CD4-positive, alpha-beta T cell treated with Interleukin-12 subunit alpha and Interleukin-12 subunit beta, for 1 hour (primary cell): ENCODE measurements at places on chromosomes 13 and 19.

GRCh38 chr13:59885076-59885475 lies 278.7 kb downstream of the DIAPH3 start:
- no peak for DNase-seq

- DNase-seq: no peak
These were observed 284.6 kb downstream of the DNAJC15 start for GRCh38 chr13:43307921-43308433.

GRCh38 chr13:40460116-40460515 lies 206.3 kb downstream of the FOXO1 start:
- DNase-seq: no peak

DNA sequence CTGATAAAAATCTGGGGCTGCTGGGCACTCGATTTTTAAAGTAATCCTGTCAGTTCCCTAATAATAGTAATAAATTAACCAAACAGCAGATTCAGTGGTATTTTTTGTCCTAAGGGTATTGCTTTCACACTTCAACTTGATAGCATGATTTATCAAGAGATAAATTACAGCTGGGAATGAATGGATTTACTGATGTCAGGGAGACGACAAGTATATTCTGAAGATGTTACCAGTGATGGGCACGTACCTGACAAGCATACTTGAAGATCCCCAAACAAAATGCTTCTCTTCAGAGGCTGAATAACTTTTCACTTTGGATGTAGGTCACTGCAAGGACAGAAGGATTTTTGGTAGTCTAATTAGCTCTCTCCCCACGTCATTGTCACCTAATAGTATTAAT lies 82.0 kb downstream of the OLFM4 start:
- DNase-seq: no peak

- DNase-seq: no peak
These were observed 1.0 kb downstream of the GRIK5 start for GRCh38 chr19:42068756-42069571.

- peak; percentile 85 for DNase-seq
These were observed 1.0 kb downstream of the PRMT1 start for GRCh38 chr19:49677901-49678674.

- no peak for DNase-seq
These were observed 131.0 kb downstream of the DLEU7 start for GRCh38 chr13:50712456-50712855.

DNA sequence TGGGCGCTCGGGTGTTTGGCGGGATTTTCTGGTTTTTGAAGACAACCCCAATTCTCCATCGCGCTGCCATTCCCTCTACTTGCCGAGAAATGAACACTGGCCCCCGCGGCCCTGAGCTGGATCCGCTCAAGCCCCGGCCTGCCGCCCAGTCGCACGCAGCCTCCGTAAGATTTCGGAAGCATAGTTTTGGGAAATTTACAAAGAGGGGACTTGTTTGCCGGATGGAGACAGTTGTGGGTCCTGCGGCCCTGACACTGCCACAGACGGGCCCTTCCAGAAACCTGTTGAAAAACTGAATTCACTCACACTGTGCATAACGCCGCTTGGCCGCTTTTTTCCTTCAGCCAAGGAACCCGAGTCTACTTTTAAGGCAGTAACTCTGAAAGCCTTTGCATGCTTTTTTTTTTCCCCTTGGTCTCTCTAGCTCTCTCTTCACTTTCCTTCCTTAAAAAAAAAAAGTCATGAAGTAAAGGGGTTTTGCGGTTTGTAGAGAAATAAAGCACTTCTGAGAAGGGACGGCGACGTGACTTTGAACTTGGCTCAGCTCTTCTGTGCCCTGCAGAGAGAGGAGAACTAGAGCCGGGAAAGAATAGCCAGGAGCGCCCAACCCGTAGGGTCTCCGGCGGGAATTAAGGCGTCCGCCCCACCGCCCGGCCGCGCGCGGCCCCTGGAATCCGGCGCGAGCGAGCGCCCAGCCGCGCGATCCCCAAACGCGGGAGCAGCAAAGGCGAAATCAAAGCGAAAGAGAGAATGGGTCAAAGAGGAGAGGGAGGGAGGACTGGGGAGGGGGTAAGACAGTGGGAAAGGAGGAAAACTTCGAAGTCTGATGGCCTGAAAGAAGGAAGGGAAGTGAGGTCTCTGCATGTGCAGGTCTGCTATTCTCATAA lies 3.4 kb upstream of the ZIC2 start:
- DNase-seq: no peak

DNA sequence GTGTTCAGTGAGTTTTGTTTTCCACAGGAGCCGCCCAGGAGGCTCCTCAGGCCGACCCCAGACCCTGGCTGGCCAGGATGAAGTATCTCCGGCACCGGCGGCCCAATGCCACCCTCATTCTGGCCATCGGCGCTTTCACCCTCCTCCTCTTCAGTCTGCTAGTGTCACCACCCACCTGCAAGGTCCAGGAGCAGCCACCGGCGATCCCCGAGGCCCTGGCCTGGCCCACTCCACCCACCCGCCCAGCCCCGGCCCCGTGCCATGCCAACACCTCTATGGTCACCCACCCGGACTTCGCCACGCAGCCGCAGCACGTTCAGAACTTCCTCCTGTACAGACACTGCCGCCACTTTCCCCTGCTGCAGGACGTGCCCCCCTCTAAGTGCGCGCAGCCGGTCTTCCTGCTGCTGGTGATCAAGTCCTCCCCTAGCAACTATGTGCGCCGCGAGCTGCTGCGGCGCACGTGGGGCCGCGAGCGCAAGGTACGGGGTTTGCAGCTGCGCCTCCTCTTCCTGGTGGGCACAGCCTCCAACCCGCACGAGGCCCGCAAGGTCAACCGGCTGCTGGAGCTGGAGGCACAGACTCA lies 12.9 kb downstream of the B3GNT3 start:
- DNase-seq: no peak

- DNase-seq: no peak
These were observed 103.5 kb downstream of the POSTN start for GRCh38 chr13:37495046-37495445.

DNA sequence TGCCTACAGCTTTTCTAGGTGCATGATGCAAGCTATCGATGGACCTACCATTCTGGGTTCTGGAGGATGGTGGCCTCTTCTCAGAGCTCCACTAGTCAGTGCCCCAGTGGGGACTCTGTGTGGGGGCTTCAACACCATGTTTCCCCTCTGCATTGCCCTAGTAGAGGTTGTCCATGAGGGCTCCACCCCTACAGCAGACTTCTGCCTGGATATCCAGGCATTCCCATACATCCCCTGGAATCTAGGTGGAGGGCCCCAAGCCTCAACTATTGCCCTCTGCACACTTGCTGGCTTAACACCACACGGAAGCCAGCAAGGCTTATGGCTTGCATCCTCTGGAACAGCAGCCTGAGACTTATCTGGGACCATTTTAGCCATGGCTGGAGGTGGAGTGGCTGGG lies 1299.9 kb upstream of the MIR17HG start:
- no peak for DNase-seq

DNA sequence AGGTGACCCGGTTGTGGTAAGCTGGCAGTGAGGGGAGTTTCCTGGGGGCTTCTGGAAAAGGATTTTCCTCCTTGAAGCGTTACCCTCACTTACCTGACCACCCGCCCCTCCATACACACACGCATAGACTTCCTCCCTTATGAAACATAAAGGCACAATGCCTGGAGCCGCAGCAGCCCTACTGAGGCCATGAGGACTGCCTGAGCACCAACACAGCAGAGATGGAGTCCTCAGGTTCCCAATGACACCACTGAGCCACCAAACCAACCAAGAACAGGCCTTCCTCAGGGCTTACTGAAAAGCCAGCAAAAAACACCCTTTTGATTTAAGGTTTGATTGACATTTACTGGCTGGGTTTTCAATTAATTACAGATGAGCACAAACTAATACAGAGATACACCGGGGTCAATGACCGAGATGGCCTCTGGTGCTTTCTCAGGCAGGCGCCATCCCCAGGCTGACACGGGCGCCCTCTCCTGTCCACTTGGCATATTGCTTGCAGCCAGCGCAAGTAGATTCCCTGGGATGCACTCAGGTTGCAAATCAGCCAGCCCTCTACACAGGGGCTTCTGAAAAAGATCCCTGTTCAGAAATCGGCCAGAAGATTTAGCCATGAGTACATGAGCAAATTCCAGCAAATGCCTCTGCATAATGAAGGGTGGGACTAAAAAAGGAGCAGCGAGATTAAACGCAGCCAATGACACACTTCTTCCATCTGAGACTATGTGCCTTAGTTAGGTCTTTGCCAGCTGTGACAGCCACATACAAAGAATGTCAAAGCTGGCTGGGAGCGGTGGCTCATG lies 14.8 kb downstream of the OPA3 start:
- peak; percentile 55 for DNase-seq

- DNase-seq: peak; percentile 74
These were observed 11.5 kb upstream of the CNFN start for GRCh38 chr19:42401365-42402303.

- DNase-seq: no peak
These were observed 19.9 kb upstream of the DACH1 start for GRCh38 chr13:71886880-71887279.

DNA sequence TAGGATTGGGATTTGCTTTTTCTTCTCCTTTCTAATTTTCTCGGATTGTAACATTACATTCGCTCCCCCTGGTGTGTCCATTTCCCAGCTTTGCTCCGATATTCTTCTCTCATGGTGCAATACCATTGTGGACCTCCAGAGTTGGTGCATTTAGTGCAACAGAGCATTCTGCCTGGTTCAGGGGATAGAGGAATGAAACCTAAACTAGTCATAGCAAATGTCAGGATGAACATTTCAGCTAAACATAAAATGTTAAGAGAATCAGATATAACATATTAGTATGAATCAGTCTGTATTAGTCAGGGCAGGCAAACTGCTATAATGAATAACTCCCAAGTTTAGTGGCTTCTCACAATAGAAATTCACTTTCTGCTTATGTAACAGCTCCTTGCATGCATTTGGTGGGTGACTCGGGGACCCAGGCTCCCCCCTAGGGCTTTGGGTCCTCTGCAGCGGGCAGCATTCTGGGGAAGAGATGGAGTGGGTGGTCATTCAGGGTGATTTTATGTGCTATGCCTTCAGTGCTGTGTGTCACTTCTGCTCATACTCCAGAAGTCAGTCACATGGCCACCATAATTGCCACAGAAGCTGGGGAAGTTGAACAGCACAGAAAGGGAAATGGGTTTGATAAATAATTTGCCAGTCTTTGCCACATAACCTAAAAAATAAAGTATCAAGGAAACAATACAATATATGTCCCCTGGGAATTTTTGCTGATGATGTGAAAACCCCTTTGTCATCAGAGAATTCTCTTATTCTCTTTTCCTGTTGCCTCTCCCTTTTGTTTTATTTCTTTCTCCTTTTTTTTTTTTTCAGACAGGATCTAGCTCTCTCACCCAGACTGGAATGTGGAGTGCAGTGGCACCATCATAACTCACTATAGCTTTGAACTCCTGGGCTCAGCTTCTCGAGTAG lies 111.0 kb downstream of the HSPH1 start:
- no peak for DNase-seq

GRCh38 chr19:4923276-4923747 lies 14.0 kb downstream of the UHRF1 start:
- no peak for DNase-seq

- DNase-seq: no peak
These were observed 350.6 kb upstream of the ARGLU1 start for GRCh38 chr13:106918557-106918860.

DNA sequence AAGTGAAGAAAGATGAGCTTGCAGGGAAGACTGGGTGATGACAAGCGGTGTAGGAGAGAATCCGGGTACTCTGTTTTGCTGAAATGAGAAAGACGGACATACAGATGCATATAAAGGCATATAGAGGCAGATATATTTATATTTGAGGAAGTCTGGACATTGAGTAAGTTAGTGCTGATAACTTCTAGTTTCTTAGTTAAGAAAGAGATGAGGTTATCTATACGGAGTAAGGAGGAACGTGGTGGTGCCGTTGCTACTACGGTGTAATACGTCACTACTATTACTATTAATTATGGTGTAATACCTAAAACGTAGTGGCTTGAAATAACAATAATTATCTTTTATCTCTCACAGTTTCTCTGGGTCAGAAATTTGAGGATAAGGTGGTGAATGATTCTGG lies 9.8 kb upstream of the CPB2 start:
- no peak for DNase-seq

DNA sequence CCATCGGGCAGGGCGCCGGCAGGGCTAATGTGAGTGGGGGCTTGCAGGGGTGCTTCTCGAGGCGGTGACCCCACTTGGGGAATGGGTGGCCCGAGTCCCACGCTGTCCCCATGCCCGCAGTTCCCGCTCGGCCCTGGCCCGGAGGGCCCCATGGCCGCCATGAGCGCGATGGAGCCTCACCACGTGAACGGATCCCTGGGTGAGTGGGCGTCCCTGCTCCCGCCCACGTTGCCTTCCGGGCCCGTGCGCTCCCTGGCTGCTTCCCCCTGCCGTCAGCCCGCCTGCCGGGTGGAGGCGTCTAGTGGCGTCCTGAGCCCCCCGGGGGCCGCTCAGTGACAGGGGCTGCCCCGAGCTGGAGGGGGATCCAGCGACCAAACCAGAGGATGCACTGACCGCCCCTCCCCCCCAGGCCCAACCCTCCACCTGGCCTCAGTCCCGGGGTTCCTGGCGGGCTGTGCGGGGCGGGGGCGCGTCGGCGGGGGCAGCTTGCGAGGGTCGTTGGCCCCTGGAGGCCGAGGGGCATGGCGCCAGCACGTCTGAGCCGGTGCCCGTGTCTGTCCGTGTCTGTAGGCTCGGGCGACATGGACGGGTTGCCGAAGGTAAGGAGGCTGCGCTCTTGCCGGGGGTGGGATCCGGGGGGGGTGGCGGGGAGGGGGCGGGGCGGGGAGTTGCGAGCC lies 4.8 kb downstream of the ISYNA1 start:
- peak; percentile 43 for DNase-seq

- DNase-seq: no peak
These were observed 355.8 kb downstream of the MYO16 start for GRCh38 chr13:108985166-108985565.

GRCh38 chr13:98299966-98300350 lies 122.9 kb upstream of the RNF113B start:
- DNase-seq: no peak

- DNase-seq: no peak
These were observed 945 bp downstream of the AMER2 start for GRCh38 chr13:25171170-25171516.

DNA sequence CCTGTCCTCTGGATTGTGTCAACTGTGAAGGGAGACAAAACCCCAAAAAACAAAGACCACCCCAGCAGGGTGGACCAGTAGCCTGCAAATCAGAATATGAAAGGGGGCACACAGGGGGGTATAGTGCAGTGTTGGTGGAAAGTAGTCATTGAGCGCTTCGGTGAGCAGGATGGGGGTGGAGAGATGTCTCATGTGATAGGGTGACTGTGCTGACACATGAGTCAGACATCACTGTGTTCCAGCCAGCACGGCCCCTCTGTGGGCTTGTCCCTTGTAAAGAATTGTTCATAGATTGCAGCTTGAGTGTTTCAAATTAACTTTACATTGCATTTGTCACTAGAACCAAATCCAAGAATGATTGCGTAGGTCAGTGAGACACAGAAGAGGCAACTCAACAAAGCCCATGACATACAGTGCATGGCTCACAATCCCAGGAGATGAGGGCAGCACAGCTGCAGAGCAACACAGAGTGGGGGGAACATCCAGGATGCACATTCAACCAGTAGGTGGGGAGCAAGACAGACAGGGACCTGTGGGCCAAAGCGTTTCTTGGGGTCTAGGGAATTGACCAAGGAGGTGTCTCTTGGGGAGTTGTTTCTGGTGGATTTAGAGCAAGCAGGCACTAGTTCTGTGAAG lies 7.5 kb downstream of the ZNF440 start:
- no peak for DNase-seq
